ENCODE measurements at places on chromosomes 3 and 15.
A peak's percentile ranks its signal among the peaks of the same experiment; 100 is the strongest.

GRCh38 chr15:60520825-60521368 is 42.0 kb upstream of the ICE2 start:
- no peaks in the 10 kb centered on the region for H3K27me3 ChIP-seq
- H3K36me3 ChIP-seq: no peaks in the 10 kb centered on the region
- peak; percentile 83 for DNase-seq
- H3K27ac ChIP-seq: no peak overlapping the region
- no peaks in the 10 kb centered on the region for H3K4me1 ChIP-seq
- no peak overlapping the region for H3K4me3 ChIP-seq

GRCh38 chr15:62112616-62113593 is 46.1 kb downstream of the C2CD4A start:
- no peaks in the 10 kb centered on the region for H3K36me3 ChIP-seq
- no peak for DNase-seq
- H3K27me3 ChIP-seq: no peaks in the 10 kb centered on the region
- no peak overlapping the region for H3K27ac ChIP-seq

- no peak overlapping the region for H3K4me3 ChIP-seq
- H3K36me3 ChIP-seq: no peaks in the 10 kb centered on the region
- H3K27ac ChIP-seq: no peak overlapping the region
- peak; percentile 41 for DNase-seq
Observed at GRCh38 chr15:70523616-70524015, 239.7 kb downstream of the UACA start.

DNA sequence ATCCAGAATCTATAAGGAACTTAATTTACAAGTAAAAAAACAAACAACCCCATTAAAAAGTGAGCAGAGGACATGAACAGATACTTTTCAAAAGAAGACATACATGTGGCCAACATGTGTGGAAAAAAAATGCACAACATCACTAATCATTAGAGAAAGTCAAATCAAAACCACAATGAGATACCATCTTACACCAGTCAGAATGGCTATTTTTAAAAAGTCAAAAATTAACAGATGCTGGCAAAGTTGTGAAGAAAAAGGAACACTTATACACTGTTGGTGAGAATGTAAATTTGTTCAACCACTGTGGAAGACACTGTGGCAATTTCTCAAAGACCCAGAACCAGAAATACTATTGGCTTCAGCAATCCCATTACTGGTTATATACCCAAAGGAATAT is 830.0 kb upstream of the ALCAM start:
- H3K27ac ChIP-seq: no peak overlapping the region
- H3K4me1 ChIP-seq: no peaks in the 10 kb centered on the region
- DNase-seq: no peak
- no peaks in the 10 kb centered on the region for H3K27me3 ChIP-seq

DNA sequence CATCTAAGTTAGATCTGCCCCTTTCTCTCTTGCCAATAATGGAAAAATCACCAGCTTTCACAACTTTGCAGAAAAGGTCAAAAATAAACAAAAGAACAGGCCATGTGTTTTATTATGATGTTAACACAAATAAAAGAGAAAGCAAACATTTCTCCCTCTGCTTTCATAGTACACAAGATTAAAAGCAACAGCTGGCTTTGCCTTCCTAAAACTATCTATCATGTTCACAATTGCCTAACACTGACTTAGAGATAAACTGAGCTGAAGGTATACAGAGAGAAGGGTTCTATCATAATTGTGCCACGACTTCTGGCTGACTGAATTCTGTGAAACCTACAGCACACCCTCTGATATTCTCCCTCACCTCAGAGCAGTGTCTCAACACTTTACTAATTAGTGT is 29.4 kb downstream of the AADAC start:
- no peaks in the 10 kb centered on the region for H3K27me3 ChIP-seq
- H3K27ac ChIP-seq: no peak overlapping the region
- no peak overlapping the region for H3K4me3 ChIP-seq
- H3K4me1 ChIP-seq: no peaks in the 10 kb centered on the region
- DNase-seq: no peak
- H3K36me3 ChIP-seq: no peaks in the 10 kb centered on the region

DNA sequence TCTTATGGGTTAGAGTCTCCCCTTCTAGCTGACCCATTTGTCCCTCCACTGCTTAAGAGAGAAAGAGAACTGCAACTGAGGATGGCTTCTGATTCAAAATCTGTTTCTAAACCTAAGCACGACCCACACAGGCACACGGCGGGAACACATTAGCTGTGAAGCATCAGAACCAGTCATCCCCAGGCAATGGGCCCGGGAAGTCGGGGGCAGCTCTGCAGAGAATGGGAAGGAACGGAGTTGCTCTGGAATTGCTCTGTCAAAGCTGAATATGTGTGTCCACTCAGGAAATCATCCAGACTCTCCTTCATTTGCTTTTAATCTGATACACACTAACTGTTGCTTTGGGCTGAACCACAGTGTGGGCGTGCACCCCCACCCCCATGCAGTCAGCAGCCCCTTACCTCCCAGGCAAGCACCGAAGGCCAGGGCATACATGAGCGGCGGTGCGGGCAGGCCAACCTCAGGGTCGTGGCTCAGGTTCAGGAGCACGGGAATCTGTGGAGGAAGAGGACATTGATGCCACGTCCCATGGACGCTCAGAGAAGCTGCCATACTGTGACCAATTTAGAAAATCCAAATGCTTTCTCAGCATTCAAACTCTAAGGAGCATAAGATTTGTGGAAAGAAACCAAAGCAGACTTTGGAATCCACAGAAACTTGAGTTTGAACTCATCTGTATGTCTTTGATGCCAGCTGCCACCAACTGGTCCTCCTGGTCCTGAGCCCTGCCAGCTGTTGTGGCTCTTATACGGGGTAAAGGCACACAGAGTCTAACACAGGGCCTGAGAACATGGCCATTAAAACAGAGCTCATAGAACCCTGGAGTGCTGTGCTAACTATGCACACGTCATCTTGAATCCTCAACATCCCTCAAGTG is 247.9 kb downstream of the OCA2 start:
- no peak overlapping the region for H3K27ac ChIP-seq
- no peaks in the 10 kb centered on the region for H3K36me3 ChIP-seq
- H3K4me3 ChIP-seq: no peak overlapping the region
- no peaks in the 10 kb centered on the region for H3K27me3 ChIP-seq
- no peaks in the 10 kb centered on the region for H3K4me1 ChIP-seq

DNA sequence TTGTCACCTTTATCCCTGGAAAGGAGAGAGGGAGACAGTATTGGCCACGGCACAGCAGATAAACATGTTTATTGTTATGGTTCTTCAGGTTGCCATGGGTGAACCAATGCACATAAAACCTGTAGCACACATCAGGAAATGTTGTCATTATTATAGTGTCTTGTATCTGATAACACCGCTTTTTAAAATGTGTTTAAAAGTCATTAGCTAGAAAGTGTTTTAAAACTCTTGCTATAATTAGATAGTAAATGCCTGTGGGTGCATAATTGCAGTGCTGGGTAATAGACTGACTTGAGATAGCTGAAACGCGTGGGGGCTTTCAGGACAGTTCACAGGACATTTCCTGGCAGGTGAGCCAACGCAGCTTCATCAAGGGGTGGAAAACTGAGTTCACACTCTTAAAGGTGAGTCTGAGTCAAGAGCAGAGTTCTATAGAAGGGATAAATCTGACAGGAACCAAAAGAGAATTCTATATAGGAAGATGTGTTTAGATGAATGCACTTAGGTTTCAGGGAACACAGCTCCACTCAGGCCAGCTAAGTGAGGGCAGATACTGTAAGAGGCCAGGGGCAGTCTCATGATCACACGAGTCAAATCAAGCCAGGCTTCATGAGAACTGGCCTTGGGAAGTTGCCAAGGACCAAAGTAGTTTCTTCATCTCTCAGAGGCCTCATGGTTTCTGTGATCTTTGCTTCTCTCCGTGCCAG is 35.6 kb upstream of the PPP4R2 start:
- DNase-seq: no peak
- no peak overlapping the region for H3K4me3 ChIP-seq
- peaks cover 8% of the 10 kb centered on the region for H3K36me3 ChIP-seq

- H3K27me3 ChIP-seq: no peaks in the 10 kb centered on the region
- no peak for DNase-seq
- H3K4me1 ChIP-seq: peaks cover 41% of the 10 kb centered on the region
- H3K4me3 ChIP-seq: peak overlapping the region; percentile 55
- H3K27ac ChIP-seq: peak overlapping the region; percentile 68
Observed at GRCh38 chr3:11582191-11582968, 61.3 kb downstream of the VGLL4 start.

- H3K27me3 ChIP-seq: no peaks in the 10 kb centered on the region
- no peak for DNase-seq
- no peak overlapping the region for H3K27ac ChIP-seq
- H3K4me3 ChIP-seq: no peak overlapping the region
- H3K36me3 ChIP-seq: no peaks in the 10 kb centered on the region
- no peaks in the 10 kb centered on the region for H3K4me1 ChIP-seq
Observed at GRCh38 chr15:80423215-80423614, 19.0 kb downstream of the ARNT2 start.

GRCh38 chr3:50405249-50405648 is 45.9 kb upstream of the TMEM115 start:
- H3K4me1 ChIP-seq: no peaks in the 10 kb centered on the region
- H3K27ac ChIP-seq: no peak overlapping the region
- no peak for DNase-seq
- no peak overlapping the region for H3K4me3 ChIP-seq

DNA sequence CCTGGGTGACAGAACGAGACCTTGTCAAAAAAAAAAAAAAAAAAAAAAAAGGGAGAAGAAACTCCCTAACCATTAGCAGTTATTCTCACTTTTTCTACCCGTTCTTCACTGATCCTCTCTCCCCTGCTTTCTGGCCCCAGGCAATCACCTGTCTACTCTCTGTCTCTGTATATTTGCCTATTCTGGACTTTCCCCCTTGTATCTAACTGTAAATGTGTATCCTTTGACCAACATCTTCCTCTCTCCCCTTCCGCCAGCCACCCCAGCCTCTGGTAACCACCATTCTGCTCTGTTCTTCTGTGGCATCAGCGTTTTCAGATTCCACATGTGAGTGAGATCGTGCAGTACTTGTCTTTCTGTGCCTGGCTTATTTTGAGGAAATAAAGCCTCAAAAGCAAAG is 6.9 kb downstream of the CYFIP1 start:
- no peak overlapping the region for H3K27ac ChIP-seq
- H3K4me1 ChIP-seq: peaks cover 6% of the 10 kb centered on the region
- H3K36me3 ChIP-seq: no peaks in the 10 kb centered on the region
- no peaks in the 10 kb centered on the region for H3K27me3 ChIP-seq
- H3K4me3 ChIP-seq: no peak overlapping the region

DNA sequence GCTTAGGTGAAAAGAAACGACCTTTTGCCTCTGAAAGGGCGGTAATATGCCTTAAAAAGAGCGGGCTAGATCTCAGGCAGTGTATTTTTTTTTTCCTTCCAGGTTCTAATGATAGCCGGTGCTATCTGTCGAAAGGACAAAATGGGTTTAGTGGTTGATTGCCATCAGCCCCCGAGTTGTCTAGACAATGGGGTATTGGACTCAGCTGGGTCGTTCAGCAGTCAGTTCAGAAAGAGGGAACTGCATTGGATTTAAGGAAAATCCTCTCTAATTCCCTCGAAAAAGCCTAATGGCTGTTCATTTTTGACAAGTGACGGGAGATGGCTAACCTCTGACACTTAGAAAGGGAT is 728 bp downstream of the EIF2B5 start:
- no peaks in the 10 kb centered on the region for H3K27me3 ChIP-seq
- no peak for DNase-seq

DNA sequence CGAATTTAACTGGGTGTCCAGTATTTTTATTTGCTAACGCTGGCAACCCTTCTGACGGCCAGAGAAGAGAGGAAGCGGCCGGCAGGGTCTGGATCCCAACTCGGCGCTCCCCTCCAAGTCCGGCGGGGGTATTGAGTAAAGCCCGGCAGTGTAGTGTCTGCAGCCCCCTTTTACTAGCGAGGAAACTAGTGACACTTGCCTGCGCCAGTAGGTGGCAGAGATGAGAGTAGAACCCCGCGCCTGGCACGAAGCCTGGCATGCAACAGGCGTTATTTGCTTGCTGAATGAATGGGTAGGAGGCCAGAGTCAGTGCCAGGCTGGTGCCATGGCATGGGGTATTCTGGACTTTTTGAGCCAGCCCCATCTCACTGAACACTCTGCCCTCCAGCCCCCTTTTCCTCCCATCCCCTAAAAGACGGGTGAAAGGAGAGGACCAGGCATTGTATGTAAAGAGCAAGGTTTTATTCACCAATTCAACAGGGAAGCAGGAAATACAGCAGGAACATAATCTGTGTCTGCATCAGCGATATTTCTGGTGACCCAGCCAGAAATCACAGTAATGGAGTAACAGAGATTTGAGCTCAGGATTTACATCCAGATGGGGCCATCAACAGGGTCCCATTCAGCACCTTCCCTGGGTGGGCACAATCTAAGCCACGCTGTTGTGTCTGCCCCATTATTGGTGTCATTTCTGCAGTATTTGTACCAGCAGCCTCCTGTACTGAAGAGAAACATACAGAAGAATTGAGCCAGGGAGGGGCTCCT is 788 bp upstream of the WDR73 start:
- H3K4me1 ChIP-seq: peaks cover 39% of the 10 kb centered on the region
- peak overlapping the region; percentile 86 for H3K4me3 ChIP-seq
- peak overlapping the region; percentile 87 for H3K27ac ChIP-seq
- H3K36me3 ChIP-seq: peaks cover 24% of the 10 kb centered on the region

- no peaks in the 10 kb centered on the region for H3K4me1 ChIP-seq
- no peak for DNase-seq
- H3K27me3 ChIP-seq: no peaks in the 10 kb centered on the region
- no peaks in the 10 kb centered on the region for H3K36me3 ChIP-seq
Observed at GRCh38 chr3:183435661-183436060, 7.2 kb upstream of the MCF2L2 start.

- no peaks in the 10 kb centered on the region for H3K36me3 ChIP-seq
- H3K27ac ChIP-seq: no peak overlapping the region
- no peak for DNase-seq
- no peaks in the 10 kb centered on the region for H3K27me3 ChIP-seq
- H3K4me3 ChIP-seq: peak overlapping the region; percentile 56
- peaks cover 5% of the 10 kb centered on the region for H3K4me1 ChIP-seq
Observed at GRCh38 chr3:129045675-129046036, 14.9 kb upstream of the GP9 start.

GRCh38 chr15:40162552-40162951 is 1.7 kb downstream of the BUB1B start:
- no peak for DNase-seq
- H3K4me1 ChIP-seq: peaks cover 3% of the 10 kb centered on the region
- H3K36me3 ChIP-seq: no peaks in the 10 kb centered on the region
- no peak overlapping the region for H3K4me3 ChIP-seq
- no peak overlapping the region for H3K27ac ChIP-seq

DNA sequence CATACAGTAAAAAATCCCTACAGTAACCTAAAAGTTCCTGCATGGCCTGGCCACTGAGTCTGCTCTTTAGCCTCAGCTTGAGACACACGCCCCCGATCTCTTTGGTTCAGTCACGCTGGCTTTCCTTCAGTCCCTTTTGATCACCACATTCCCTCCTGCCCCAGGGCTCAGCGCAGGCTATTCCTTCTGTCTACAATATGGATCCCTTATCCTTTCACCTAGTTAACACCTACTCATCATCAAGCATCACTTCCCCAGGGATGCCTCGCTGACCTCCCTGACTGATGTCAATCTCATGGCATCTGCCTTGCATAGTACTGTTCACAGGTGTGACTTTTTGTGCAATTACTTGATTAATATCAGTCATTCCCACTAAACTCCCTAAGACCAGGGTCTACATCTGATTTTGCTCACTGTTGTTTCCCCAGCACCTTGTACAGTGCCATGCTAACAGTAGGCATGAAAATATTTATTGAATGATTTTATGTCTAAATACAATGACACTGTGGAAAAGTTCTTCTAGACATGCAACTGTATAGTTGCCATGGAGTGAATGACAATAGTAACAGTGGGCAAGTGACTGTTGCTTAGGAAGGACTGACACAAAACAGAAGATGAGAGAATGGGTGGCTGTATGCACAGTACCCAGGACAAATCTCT is at the start of gene SNTN:
Gene SNTN (plus strand): TSS at position 610 of the 660 bp plus-strand sequence. CDS start 13 bp downstream, at position 623.
- H3K4me3 ChIP-seq: no peak within 1 kb of the TSS
- no peaks in the 10 kb centered on the region for H3K36me3 ChIP-seq
- H3K27me3 ChIP-seq: no peaks in the 10 kb centered on the region
- no peaks in the 10 kb centered on the region for H3K4me1 ChIP-seq
- H3K27ac ChIP-seq: no peak within 1 kb of the TSS
